Stimulated activated CD4-positive, alpha-beta T cell treated with anti-CD3 and anti-CD28 coated beads, TNF-alpha, amount 100 ng/mL, for 24 hours (primary cell): ENCODE measurements at places on chromosomes 6 and 20.

DNA sequence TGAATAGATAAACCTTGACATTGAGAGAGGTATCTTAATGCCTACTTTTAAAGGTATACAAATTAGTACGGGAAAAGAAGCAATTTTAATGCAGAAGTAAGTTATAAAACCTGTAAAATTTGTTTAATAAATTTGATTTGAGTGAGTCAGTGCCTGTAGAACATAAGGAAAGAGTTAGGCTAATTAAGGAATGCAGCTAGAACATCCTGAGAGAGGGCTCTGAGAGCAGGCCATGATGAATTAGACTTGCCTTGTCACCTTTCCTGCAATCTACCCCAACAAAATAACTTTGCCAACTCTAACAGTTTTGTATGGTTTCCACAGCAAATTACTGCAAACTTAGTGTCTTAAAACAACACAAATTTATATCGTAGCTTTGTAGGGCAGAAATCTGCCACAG is 700.8 kb downstream of the RFPL4B start:
- no peak for DNase-seq

GRCh38 chr6:97668716-97669115 is 385.7 kb upstream of the MMS22L start:
- no peak for DNase-seq

DNA sequence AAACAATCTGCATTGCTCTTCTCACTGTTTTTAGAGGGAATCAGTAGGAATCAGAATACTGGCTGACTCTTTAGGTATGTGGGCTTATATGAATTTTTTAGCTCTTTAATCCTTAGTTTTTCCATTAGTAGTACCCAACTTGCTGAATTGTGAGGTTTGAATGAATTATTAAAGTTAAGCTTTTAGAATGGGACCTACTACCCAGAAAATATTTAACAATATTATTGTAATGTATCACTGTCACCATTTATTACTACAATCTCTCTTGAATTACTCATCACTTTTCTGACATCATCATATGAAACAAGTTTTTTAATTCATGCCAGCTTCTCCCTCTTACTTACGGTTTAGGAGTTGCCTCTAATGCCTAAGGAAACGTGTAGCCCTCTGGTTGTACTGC is 212.7 kb downstream of the BCKDHB start:
- DNase-seq, result no peak

- DNase-seq, result no peak
Measured at GRCh38 chr6:160367798-160368547, 19.8 kb downstream of the SLC22A3 start.

DNA sequence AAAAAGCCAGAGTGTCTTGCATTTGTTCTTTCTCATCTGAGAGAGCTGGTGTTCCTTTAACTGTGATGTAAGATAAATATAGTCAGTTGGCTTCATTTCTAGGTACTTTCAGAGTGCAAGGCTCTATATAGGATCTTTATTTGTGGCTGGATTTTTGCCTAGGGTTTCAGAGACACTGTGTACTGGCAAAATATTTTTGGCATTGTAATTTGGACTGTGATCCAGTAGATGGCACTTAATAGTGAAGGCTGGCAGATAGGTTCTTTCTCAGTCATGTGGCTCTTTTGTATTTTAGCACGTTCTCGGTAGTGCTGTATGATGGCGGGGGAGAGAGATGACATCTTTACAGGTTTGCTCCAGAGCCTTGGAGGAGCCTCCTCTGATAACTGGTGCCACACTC is 26.8 kb upstream of the SLC35B3 start:
- DNase-seq, result no peak

DNA sequence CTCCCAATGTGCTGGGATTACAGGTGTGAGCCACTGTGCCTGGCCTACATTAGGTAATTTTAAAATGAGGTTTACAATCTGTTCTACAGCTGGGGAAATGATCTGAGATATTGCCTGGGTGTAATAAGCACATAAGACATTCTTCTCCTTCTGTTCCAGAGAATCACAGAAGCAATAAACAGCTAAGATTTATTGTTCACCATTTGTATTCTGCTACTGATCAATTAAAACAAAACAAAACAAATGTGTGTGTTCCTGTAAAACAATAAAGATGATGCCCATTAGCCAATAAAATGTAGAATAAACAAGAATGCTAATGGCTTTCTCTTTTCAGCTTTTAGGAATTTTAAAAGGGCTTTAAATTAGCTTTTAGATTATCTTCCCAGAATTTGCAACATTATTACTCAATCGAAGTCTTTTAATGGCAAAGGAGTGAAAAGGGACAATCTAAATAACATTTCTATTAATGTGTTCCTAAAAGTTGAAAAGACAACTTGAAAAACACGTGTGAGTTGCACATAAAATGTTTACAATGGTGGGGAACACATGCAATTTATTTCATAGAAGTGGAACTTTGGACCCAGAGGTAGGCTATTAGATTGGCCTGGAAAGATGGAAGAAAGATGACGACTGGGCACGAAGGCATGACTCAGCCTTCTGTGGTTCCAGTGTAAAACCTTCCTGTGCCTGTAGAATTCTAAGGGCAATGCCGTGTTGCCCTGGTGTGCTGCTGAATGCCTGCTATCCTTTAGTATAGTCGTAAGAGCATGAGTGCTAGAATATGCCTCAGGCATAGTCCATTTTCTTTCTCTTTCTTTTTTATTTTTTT is 29.0 kb upstream of the DEK start:
- DNase-seq, result no peak
